ENCODE measurements at places on chromosomes 7 and 10. TPM values are rescaled to one million over a fixed set of nuclear protein-coding genes. Genes with fewer than 3 reads are reported as not detected.

GRCh38 chr7:33691180-33691579 lies 214.2 kb upstream of the BMPER start:
- no peaks in the 10 kb centered on the region for H3K4me1 ChIP-seq
- no peaks in the 10 kb centered on the region for H3K27me3 ChIP-seq
- no peak overlapping the region for H3K4me3 ChIP-seq
- H3K27ac ChIP-seq: no peak overlapping the region
- H3K36me3 ChIP-seq: no peaks in the 10 kb centered on the region
- no peak for DNase-seq

DNA sequence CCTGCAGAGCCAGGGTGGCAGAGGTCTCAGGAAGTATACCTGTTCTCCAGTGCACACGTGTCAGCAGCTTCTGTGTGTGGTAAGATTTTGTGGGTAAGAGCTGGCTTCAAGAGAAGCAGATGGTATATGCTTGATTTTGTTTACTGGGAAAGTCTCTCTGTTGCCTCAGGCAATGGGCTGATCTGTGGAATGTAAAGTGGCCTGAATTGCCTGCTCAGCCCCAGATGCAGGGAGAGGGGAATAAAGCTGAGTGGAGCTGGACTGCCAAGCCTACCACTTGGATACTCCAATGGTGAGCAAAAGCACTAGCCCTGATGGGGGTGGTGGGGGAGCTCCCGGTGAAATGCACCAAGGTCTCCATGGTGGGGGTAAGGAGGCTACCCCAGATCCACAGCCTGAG lies 156.1 kb downstream of the WDR11 start:
- no peaks in the 10 kb centered on the region for H3K27me3 ChIP-seq
- H3K36me3 ChIP-seq: no peaks in the 10 kb centered on the region

DNA sequence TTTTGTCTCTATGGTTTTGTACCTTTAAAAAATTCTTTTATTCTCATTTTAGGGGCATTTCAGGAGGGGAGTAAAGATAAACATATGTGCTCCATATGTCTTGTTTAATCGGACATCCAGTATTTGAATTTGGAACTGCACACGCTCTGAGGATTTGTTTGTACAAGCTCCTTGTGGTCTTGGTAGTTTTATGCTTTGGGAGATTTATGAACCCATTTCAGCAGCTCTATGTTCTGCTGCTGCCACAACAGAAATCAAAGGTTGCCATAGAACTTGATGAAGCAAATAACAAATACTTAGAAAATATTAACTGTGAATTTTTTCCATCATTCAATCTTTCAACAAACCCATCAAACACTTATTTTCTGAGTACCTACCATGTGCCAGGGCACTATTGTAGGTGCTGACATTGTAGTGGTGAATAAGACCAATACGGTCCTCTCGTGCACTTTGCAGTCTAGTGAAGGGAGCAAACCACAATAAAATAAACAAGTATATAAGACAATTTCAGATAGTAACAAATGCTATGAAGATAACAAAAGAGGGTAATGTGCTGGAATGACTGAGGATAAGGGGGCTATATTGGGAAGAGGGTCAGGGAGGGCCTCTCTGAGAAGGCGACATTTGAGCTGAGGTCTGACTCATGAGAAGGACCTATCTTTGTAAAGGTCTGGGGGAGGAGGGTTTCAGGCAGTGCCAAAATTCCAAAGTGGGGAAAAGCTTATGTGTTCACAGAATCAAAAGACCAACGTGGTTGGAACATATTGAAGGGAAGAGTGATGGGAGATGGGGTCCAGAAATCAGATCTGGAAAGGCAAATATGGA lies 30.4 kb downstream of the MYPN start:
- peaks cover 1% of the 10 kb centered on the region for H3K4me1 ChIP-seq
- no peak for DNase-seq
- H3K27me3 ChIP-seq: peaks cover 18% of the 10 kb centered on the region
- H3K4me3 ChIP-seq: no peak overlapping the region
- no peak overlapping the region for H3K27ac ChIP-seq
- no peaks in the 10 kb centered on the region for H3K36me3 ChIP-seq

GRCh38 chr10:69661414-69662172 lies 31.5 kb downstream of the FAM241B start:
- H3K4me3 ChIP-seq: no peak overlapping the region
- peaks cover 30% of the 10 kb centered on the region for H3K27me3 ChIP-seq
- peaks cover 8% of the 10 kb centered on the region for H3K4me1 ChIP-seq
- H3K36me3 ChIP-seq: no peaks in the 10 kb centered on the region
- no peak overlapping the region for H3K27ac ChIP-seq
- DNase-seq: no peak

- peaks cover 20% of the 10 kb centered on the region for H3K36me3 ChIP-seq
- no peak overlapping the region for H3K4me3 ChIP-seq
- peaks cover 48% of the 10 kb centered on the region for H3K4me1 ChIP-seq
Measured at GRCh38 chr10:59888781-59889435, 17.4 kb downstream of the CCDC6 start.

DNA sequence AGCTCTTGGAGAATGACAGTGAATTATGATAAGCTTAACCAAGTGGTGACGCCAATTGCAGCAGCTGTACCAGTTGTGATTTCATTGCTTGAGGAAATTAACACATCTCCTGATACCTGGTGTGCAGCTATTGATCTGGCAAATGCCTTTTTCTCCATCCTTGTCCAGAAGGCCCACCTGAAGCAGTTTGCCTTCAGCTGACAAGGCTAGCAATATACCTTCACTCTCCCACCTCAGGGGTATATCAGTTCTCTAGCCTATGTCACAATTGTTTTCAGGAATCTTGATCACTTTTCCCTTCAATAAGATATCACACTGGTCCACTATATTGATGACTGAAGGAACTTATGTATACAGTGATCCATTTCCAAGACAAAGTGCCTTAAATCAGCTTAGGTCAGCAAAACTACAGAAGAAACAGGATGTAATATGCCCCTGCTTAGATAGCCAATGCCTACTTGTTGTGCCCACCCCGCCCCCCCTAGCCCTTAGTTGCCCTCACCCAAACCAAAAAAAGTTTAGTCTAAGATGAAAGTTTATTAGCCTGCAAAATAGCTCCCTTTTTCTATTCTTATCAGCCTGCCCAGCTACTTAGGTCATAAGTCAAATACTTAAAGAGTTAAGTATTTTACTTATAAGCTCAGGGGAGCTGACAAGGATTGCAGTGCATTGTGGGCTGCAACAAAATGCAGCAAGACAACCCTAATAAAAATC lies 45.1 kb downstream of the PTPRE start:
- no peaks in the 10 kb centered on the region for H3K36me3 ChIP-seq
- no peak overlapping the region for H3K4me3 ChIP-seq
- H3K4me1 ChIP-seq: no peaks in the 10 kb centered on the region
- peaks cover 4% of the 10 kb centered on the region for H3K27me3 ChIP-seq

- no peak for DNase-seq
- H3K4me1 ChIP-seq: no peaks in the 10 kb centered on the region
- H3K36me3 ChIP-seq: no peaks in the 10 kb centered on the region
- H3K27ac ChIP-seq: no peak overlapping the region
Measured at GRCh38 chr7:124738639-124739038, 27.0 kb downstream of the GPR37 start.

- no peak overlapping the region for H3K27ac ChIP-seq
- H3K4me1 ChIP-seq: peaks cover 8% of the 10 kb centered on the region
- no peak overlapping the region for H3K4me3 ChIP-seq
- no peaks in the 10 kb centered on the region for H3K36me3 ChIP-seq
- peaks cover 34% of the 10 kb centered on the region for H3K27me3 ChIP-seq
Measured at GRCh38 chr10:4512671-4513240, 313.3 kb upstream of the AKR1E2 start.

DNA sequence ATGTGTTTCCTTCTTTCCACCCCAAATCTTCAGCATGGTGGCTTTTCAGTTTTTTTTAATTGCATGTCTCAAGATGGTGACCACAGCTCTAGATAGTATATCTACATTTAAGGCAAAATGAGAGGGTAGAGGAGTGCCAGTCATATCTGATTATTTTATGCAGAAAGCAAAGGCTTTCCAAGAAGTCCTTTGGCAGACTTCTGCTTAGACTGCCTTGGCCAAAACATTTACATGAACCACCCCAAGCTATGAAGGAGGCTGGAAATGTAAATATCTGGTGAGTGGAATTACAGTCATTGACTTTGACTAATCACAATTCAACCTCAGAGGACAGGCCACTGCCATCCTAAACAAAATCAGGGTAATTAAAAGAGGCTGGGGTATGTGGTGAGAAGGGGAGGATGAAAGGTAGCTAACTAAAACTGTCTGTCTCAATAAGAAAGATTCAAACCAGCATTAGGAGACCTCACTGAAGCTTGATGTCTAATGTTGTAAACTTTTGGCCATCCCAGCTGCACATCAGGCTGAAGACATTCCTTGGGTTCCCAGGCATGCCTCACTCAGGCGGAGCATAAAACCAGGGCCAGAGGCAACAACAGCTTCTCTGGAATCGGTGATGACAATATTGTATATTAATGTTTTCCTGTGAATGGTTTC lies 53.4 kb downstream of the PPP1R3C start:
- no peaks in the 10 kb centered on the region for H3K36me3 ChIP-seq
- DNase-seq: no peak
- no peak overlapping the region for H3K27ac ChIP-seq
- no peaks in the 10 kb centered on the region for H3K4me1 ChIP-seq
- no peaks in the 10 kb centered on the region for H3K27me3 ChIP-seq
- H3K4me3 ChIP-seq: no peak overlapping the region

DNA sequence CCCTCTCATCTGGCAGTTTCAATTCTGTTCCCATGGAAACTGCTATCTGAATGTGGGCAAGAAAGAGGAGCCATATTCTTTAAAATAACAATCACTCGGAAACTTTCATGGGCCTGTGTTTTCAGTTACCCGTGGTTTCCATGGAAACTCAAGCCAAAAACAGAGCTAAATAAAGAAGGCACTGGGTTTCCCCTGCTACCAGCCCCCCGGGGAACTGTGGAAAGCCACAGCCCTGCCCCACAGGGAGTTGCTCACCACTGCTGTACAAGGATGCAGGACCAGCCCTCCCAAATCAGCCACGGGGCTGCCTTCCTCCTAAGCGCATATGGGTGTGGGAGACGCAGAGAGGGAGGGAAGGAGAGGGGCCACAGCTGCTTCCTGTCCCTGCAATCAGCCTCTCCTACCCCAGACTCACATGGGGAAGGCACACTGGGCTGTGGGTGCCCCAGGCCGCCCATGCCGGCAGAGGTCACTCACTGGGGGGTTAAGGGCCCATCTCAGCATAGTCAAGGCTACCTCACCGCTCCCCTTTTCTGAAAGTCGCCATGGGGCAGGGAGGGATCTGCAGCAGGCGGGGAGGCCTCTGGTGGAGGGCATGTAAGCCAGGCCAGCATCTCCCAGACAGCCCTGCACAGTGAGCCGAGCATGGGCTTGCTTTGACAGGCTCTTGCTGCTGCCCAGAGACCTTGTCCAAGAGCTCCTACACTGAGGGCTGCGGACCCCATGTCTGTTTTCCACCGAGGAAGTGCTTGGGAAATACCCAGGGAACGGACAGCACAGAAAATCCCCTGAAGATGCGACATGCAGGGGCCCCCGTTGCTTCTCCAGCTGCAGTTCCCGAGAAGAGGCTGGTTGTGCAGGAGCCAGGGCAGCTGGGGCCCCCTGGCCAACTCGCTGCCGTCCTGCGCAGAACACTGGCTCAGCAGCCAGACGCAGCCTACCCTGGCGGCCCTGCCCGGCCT lies 157.3 kb upstream of the PPP2R2D start:
- H3K27ac ChIP-seq: no peak overlapping the region
- H3K4me3 ChIP-seq: no peak overlapping the region
- H3K4me1 ChIP-seq: peaks cover 3% of the 10 kb centered on the region
- peaks cover 13% of the 10 kb centered on the region for H3K27me3 ChIP-seq

DNA sequence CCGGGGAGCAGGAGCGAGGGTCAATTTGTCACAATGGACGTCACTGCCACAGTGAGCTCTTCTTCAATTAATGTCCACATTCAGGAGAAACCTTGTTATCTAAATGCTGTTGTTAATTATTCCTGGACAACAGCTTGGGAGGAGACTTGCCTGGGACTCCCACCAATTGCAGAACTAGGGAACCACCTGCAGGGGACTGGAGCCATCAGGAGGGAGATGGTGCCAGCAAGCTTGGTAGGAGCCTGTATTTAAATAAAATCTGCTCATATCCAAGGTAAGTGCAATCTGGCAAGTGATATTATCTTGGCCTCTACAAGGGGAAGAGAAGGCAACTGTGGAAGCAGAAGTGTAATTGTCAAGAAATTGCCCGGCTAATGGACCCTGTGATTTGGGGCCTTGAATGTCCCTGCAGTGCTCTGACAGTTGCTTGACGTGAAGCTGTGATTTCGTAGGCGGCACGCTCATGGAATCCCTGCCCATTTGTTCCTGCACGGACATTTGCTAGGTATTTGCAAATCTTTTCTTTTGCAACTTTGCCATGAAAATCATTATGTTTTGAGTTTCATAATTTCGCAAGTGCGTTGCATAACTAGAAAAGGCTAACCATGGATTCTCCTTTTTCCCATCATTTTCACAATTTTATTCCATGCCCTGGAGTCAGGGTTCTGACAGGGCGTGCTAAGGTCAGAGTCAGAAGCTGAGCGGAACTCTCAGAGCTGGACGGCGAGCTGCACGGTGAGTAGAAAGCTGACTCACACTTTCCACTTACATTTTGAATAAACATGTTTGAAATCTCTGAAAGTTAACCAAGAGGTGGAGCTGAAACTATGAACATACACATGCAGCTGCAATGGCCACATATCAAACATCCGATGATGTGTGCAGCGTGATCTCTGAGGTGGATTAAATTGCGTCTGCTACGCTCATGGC lies 84.9 kb upstream of the TCERG1L start:
- H3K27me3 ChIP-seq: peaks cover 5% of the 10 kb centered on the region
- DNase-seq: no peak
- no peak overlapping the region for H3K27ac ChIP-seq
- no peaks in the 10 kb centered on the region for H3K4me1 ChIP-seq
- no peak overlapping the region for H3K4me3 ChIP-seq
- H3K36me3 ChIP-seq: no peaks in the 10 kb centered on the region

- H3K4me1 ChIP-seq: peaks cover 22% of the 10 kb centered on the region
- no peak for DNase-seq
- peaks cover 10% of the 10 kb centered on the region for H3K27me3 ChIP-seq
- peaks cover 7% of the 10 kb centered on the region for H3K36me3 ChIP-seq
Measured at GRCh38 chr7:149838992-149839408, 825 bp downstream of the ZNF862 start.

DNA sequence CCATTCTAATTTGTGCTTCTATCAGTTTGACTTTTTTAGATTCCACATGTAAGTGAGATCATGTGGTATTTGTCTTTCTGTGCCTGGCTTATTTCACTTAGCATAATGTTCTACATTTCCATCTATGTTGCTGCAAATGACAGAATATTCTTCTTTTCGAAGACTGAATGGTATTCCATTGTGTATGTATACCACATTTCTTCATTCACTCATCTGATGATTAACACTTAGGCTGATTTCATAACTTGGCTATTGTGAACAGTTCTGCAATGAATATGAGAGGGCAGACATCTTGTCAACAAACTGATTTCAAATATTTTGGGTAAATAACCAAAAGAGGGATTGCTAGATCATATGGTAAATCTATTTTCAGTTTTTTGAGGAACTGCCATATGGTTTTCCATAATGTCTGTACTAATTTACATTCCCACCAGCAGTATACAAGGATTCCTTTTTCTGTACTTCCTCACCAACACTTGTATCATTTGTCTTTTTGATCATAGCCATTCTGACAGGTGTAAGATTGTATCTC lies 52.9 kb downstream of the ZNF22 start:
- peaks cover 11% of the 10 kb centered on the region for H3K27me3 ChIP-seq
- no peaks in the 10 kb centered on the region for H3K36me3 ChIP-seq
- H3K4me3 ChIP-seq: no peak overlapping the region
- H3K4me1 ChIP-seq: peaks cover under 1% of the 10 kb centered on the region

- peak overlapping the region; percentile 90 for H3K4me3 ChIP-seq
- H3K4me1 ChIP-seq: peaks cover 67% of the 10 kb centered on the region
Measured at GRCh38 chr10:22667093-22667480, 47.3 kb downstream of the PIP4K2A start.

The SLC18A3 gene
- not detected for total RNA-seq

The C10orf95 gene
- total RNA-seq: 0.54 TPM

The CPA1 gene
- total RNA-seq: not detected

The RINT1 gene
- total RNA-seq: 25.5 TPM

The SEMA3A gene
- 3.2 TPM for total RNA-seq

The FANK1 gene
- 0.69 TPM for total RNA-seq

The LIPJ gene
- 0.17 TPM for total RNA-seq

The FAM25C gene
- total RNA-seq: not detected
